ENCODE measurements at places on chromosomes 4 and X.

GRCh38 chr4:180710628-180711337 is 1532.4 kb upstream of the TENM3 start:
- DNase-seq: no peak

- no peak for DNase-seq
Observed at GRCh38 chr4:92104506-92104905, 199.3 kb upstream of the GRID2 start.

- peak; percentile 89 for DNase-seq
Observed at GRCh38 chr4:40309250-40309774, 25.8 kb upstream of the CHRNA9 start.

DNA sequence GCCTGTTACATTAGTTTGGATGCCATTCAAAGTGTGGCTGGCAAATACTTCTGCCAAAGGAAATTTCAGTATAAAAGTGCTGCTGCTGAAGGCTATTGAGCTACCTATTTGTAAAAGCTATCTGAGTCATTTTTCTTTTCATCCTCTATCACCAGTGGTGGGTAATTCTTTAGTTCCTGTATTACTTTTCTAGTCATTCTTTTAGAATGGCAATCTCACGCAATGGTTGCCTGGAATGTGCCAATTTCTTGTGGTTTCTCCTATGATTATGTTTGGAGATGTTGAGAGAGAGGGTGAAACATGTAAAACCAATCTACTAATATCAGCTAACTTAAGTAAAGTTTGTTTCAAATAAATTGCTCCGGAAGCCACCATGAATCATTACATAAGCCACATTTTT is 685.0 kb downstream of the RAPGEF2 start:
- no peak for DNase-seq

GRCh38 chr4:75698162-75698962 is 25.2 kb upstream of the G3BP2 start:
- DNase-seq: no peak

- no peak for DNase-seq
Observed at GRCh38 chr4:8101213-8102075, 57.2 kb downstream of the ABLIM2 start.

DNA sequence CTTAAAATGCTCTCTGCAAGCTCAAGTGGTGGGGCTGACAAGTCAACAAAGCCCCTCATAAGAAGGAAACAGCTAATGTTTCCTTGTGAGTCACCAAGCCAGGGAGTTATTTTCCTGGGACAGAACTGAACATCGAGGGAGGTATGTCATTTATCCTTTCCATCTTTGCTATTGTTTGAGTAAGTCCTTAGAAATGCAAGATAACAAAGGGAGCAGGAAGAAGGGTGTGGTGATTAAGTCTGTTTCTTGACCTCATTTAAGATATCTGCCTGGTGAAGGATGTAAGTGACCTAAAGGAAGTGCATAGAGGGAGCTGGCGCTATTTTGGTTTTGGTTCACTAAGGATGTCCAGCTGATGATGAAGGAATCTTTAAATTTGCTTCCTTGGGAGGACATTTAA is 39.9 kb downstream of the ATG4A start:
- DNase-seq: no peak

- no peak for DNase-seq
Observed at GRCh38 chrX:151854726-151855495, 57.8 kb upstream of the MAGEA4 start.

- peak; percentile 1 for DNase-seq
Observed at GRCh38 chrX:65866146-65866545, 173.7 kb downstream of the VSIG4 start.

DNA sequence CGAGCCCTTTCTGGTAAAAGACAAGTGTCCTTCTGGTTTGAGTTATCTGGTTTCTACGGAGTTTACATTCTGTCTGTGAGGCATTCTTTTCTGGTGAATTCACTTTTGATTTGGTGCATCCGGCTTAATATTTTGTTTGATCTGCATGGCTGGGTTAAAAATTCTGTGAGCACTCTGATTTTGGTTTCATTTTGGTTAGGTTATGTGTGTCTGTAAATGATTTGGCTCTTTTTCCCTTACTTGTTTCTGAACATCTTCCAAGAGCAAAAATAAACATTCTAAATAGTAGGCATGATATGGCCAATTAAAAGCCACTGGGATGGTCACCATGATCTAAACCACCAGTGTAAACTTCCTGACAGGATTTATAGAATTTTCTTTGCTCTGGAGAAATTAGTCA is 85.7 kb upstream of the PTPN13 start:
- no peak for DNase-seq

DNA sequence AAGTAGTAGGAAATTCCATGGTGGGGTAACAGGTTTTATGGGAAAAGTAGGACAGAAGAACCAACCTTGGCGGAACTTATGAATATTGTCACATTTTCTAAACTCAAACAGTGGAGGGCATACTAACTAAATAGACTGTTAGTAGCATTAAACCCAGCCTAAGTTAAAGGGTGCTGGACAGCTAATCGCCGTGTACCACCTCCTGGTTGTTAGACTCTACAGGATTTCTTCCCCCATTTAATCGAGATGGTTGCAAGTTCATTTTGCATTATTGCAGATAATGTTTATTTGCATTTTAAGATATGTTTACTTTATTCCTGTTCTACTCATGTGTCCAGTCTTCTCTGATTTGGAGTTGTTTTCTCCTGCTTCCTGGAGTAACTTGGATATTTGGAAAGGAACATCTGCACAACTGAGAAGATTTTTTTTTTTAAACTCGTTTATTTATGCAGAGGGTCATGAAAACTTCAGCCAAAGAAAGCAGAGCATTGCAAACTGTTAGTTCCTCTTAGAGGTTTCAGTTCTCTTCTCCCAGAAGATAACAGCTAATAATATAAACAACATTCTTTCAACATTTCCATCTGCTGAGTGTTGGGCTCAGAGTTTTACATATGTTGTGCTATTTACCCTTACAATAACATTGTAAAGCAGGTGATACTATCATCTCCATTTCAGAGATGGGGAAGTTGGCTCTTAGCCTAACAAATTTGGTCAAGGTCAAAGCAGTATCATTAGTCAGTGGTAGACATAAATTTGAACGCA is 51.5 kb upstream of the TBC1D9 start:
- DNase-seq: no peak
